ENCODE measurements at places on chromosomes 12 and 14. TPM values are rescaled to one million over a fixed set of nuclear protein-coding genes. Genes with fewer than 3 reads are reported as not detected.

The SMCO2 gene
- total RNA-seq, result 0.58 TPM

DNA sequence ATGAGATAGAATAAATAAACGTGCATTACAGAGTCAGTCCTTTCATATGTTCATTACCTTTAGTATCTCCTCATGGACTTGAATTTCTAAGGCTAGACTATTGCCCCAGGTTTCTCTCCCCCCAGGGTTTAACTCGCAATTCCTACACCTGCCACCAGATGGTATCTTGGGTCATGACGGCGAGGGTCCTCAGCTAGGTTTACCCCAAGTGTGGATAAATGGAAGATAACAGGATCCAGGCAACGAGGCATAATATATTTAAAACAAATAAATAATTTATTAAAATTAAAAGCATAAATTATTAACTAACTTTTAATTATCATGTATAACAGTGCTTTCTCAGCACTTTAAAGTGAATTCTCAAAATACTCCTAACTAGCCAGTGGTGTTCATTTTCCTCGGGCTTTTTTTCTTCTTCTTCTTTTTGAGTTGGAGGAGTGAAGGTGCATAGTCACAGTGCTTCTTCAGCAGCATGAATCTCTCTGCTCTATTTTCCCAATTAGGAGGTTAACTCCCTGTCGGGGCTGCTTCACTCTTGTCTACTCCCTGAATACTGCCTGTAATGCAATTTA lies 243.5 kb upstream of the CAND1 start:
- DNase-seq, result no peak

GRCh38 chr14:98742001-98742400 lies 530.0 kb downstream of the BCL11B start:
- DNase-seq, result no peak

DNA sequence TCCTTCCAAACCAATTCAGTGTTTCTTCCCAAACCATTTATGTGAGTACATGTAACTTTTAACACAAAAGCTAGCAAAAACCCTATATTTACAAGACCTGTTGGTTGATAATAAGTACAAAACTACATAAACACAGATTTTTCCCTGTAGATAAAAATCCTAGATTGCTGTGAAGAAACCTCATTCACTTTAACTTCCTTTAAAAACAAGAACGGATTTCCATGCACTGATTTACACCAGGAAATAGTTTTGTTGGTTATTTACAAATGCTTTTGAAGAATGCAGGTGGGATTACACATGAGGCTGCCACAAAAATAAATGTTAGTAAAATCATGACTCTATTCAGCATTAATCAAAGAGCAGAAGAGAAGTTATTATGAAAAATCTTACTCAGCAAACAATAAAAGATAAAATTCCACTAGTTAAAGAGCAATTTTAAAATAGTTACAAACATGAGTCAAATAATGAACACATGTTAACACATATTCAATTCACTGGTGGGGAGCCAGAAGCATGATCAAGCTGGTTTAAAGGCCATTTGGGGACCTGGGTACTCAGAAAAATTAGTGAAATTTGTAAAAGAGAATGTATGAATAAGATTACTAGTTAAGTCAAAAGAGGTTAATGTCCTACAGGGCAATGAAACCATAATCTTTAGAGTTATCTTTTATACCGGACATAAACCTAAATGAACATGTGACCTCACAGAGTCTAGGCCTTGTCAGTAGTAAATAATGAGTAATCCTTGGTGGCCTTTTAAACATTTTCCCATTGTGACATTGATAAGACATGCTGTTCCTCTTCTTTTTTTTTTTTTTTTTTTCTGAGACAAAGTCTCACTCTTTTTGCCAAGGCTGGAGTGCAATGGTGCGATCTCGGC lies 79.9 kb downstream of the PHLDA1 start:
- DNase-seq, result no peak

DNA sequence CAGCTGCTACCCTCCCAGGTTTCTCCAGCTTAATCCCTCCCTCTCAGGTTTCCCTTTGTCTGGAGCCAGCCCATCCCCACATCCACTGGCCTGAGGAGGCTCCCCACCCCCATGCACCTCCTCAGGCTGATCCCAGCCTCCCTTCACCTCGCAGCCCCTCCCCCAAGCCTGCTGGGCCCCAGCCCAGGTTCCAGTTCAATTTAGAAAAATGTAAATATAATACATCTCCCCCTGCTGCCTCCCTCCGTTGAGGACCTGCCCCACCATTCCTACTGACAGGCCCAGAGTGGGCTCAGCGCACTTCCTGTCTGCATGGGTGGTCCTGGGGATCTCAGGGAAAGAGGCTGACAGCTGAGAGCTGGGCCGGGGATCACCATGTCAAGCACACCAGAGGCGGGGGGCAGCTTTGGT lies 155.8 kb downstream of the NTF3 start:
- DNase-seq, result no peak

DNA sequence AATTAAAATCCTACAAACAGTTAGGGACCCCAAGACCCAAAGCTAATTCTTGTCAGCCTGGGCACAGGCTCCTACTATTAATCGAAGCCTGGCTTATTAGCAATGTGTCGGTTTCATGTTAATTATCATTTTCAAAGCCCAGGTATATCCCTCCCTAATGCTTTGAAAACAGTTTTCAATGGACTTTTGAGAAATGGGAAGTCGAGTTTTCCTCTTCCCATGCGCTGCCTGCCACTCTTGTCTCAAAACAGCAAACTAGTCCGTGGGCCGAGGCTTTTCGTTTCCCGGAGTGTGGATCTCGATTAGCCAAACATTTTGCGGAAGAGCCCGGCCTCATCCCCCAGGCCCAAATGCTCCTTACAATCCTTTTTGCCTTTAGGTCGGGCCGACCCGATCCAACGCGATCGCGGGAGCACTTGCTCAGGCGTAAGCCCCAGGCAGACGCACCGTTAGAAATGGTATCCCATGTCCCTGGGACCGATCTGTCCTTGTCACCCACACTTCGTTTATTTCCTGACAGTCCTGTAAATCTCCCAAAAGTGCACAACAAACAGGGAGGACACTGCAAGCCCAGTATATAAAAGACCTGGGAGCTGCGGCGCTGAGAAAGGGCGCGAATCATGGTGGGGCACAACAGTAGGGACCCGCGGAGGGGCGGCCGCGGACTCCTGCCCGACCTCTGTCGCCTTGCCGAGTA lies 1.5 kb downstream of the SIX6 start:
- DNase-seq, result no peak

DNA sequence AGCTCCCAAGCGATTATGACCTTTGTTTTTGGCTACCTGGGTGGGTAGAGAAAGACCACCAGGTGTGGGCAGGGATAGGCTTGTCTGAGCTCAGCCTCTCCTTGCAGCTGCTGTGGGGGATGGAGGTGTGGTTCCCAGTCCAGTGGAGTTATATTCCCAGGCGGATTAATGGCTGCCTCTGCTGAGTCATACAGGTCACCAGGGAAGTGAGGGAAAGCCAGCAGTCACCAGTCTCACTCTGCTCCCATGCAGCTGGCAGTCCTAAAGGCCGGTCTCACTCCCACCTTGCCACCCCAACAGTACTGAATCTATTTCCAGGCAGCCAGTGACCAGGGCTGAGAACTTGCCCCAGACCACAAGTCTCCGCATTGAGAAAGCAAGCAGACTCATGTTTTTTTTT lies 399.2 kb downstream of the VRK1 start:
- no peak for DNase-seq

The KLRG1 gene
- total RNA-seq, result 2.5 TPM

- DNase-seq, result no peak
Measured at GRCh38 chr12:108738170-108738569, 6.9 kb upstream of the CORO1C start.

The ANKS1B gene
- total RNA-seq, result not detected

The GPR68 gene
- 4.7 TPM for total RNA-seq

The GALNT8 gene
- 0.55 TPM for total RNA-seq

The IAPP gene
- total RNA-seq, result not detected

Data from kidney epithelial cell (primary cell).